ENCODE measurements at places on chromosomes 7 and 10.

DNA sequence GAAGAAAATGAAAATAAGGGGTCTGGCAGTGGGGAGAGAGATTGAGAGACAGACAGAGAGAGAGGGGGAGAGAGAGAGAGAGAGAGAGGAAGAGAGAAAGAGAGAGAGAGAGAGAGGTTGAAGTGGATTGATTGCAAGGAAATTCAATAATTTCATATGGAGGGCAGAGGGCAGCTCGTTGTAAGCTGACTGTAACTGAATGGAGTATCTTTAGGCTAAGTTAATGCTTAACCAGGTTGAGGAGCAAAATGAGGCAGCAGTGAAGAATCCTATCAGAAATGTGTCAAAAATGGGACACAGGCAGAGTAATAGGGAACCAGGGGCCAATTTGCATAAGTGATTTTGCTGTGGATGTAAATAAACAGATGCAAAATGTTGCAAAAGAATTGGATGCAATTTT is 21.0 kb downstream of the BLNK start:
- DNase-seq, result no peak

DNA sequence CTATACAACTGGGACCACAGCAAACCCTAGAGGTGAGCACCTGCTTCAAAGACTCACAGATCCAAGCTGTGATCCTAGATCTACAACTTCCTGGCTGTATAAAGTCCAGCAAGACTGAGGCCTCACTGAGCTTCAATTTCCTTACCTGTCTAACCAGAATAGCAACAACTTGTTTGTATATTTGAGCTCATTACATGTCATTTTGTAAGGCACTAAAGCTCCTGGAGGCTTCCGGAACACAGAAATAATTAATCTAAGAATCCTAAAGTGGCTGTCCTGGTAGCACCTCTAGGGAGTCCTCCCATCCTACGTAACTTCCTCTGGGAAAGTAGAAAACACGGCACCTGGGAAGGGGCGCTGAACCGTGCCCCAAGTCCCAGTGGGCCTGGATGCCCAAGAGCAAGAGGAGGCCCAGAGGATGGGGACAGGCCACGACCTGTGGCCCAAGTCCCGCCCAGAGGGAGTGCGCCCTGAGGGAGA is 39.4 kb downstream of the HK1 start:
- no peak for DNase-seq

- peak; percentile 51 for DNase-seq
Observed at GRCh38 chr7:92448205-92448747, 994 bp downstream of the GATAD1 start.

DNA sequence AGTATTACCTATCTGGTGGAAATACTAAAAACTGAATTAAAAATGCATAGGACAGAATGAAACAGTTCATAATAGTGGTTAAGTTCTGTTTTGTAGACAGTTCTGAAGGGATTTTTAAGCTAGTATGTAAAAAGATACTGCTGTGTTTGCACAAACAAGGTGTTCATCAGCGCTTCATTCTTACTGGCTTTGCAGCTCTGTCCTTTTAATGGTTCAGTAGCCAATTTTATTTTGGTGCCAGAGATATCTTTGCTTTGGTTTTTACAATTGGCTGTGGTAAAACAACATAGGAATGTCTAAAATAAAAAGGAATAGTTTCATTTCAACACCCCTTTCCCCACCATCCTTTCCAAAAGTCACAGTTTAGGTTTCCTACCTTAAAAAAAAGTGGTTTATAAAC is 33.0 kb downstream of the STAM start:
- no peak for DNase-seq

DNA sequence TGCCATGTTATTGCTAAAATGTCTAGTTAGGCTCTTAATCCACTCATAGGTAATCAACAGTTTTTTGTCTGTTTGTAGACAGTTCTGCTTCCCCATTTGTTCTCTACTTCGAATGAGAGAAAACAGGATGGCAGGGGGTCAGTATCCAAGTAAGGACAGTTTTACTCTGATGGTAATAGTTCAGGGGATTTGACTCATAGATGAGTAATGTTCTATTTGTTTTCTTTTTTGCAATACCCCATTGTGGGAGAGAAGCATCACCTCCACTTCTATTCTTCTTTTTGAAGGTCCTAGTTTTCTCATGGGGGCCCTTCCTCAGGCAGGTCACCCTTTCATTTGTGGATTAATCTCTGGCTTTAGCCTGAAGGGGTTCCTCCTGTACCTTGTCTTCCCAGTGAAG is 13.9 kb downstream of the PCLO start:
- no peak for DNase-seq

GRCh38 chr10:2994221-2994961 is 73.0 kb upstream of the PFKP start:
- no peak for DNase-seq

GRCh38 chr7:141737118-141737835 is 881 bp upstream of the SSBP1 start:
- DNase-seq, result no peak

DNA sequence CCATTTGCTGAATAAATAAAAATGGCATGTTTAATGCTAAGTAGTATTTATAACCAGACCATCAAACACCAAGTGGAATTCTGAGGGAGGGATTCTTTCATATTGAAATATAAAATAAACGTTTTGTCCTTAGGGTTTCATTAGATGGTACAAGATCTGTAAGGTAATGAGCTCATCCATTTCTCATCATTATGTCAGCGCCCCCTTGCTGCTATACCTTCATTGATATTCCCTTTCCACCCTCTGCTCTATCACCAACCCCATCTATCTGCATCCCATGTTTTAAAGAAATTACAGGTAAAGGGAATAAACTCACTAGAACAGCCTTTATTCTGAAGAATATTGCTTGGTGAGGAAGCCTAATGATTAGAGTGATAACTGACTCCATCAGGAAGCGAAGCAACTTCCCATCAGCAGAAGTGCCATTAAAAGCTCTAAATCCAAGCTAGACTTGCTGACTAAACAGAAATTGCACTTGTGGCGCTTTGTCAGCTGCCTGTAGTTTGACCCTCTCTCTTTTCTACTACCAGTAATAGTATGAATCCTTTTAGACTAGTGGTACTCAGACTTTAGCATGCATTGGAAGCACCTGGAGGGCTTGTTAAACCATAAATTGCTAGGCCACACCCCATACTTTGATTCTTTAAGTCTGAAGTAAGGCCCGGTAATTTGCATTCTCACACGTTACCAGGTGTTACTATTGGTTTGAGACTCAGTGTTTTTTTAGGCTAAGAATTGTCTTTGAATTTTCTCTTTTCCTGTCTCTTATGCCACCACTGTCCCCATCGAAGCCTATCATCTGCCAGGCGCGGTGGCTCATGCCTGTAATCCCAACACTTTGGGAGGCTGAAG is 27.5 kb downstream of the ADD3 start:
- peak; percentile 34 for DNase-seq

GRCh38 chr10:7274293-7274692 is 136.5 kb downstream of the SFMBT2 start:
- DNase-seq, result no peak

DNA sequence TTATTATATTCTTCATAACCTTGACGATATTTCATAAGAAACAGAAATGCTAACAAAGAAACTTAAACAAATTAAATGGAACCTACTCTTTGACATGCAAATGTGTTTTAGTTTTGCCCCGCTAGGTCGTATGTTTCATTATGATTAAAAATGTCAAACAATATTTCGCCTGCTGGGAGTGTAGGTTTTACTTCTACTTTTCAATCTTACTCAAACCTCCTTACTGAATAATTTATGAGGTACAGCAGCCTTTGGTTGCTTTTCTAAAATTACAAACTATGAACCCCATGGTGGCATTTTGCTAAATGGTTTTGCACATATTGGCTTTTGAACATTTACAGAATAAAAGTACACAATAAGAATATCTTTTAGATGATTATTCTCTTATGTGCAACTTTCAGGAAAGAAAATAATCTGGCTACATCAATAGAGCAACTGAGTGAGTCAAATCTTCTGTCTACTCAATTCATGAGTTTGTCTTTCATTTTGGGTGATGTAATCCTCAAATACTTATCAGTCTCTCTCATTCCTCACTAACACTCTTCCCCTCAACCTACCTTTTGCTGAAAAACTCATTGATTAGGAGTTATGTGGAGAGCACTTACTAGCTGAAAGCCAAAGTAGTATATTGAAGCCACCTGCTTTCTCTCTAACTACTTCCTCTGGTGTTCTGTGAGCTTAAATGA is 1226.4 kb downstream of the XPNPEP1 start:
- no peak for DNase-seq

DNA sequence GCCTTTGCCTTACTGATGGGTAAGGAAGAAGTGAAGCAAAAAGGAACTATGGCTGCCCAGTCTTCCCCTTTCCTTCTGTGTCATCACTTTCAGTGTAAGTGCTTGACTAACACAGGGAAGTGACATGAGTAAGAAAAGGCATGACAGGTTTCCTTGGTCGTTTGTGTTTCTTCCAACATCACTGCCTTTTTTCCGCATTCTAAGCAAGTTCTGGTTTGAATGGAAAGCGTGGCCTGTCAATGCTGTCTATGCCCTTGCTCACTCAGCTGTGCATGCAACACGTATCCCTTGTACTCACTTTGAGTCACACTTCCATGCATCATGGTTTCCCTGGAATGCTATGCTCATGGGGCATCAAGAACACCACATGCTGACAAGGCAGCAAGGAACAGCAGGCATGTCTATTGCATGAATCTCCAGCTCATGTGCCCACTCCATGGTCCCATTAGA is 111.8 kb downstream of the OAT start:
- no peak for DNase-seq

DNA sequence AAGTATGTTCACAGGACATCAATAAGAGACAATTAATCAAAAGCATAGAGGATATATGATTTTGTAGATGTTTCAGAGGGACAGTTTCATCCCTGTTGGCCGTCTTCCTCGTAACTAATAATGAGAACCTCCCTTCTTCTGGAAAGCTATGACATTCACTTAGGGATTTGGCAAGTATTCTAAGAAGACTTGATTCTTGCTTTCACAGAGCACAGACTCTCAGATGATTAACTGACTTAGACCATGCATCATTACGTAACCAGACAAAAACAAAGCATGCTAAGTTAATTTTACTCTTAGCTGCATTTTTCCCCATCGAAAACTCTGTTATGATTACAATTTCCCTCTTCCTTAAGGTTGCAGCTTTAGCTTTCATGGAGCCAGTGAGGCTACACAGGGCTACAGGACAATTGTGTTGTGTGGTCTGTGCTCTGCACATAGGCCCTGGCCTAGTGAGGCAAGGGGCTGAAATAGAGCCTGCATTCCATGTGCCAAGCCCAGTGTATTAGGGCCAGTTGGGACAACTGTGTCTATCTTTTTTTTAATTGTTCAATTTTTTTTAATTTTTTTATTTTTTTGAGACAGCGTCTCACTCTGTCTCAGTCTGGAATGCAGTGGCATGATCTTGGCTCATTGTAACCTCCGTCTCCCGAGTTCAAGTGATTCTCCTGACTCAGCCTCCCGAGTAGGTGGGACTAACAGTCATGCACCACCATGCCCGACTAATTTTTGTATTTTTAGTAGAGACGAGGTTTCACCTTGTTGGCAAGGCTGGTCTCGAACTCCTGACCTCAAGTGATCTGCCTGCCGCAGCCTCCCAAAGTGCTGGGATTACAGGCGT is 105.3 kb downstream of the PLXDC2 start:
- DNase-seq, result no peak

DNA sequence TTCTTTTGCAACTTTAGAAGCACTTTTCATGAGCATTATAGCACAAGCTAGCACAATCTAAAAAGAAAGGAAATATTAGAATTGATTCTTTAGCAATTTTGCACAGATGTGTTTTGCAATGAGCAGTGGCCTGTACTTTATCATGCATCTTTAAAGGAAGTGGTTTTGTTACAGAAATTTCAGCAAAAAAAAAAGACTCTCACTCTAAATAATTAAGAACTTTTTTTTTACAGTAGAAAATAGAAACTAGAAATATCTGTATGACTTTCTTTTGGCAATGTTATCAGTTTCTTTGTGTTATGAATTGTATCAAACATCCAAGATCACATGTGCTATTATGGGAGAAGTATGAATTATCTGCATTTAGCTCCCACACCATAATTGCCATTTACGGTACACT is 195.7 kb upstream of the KLF6 start:
- DNase-seq, result no peak

DNA sequence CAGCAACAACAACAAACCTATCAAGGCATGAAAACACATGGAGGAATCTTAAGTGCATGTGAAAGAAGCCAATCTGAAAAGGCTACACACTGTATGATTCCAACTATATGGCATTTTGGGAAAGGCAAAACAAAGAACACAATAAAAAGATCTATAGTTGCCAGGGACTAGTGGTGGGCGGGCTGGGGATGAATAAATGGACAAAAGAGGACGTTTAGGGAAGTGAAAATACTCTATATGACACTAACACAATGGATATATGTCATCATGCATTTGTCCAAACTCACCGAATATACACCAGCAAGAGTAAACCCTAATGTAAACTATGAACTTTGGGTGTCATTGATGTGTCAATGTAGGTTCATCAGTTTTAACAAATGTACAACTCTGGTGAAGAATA is 89.1 kb downstream of the SEMA3E start:
- no peak for DNase-seq

DNA sequence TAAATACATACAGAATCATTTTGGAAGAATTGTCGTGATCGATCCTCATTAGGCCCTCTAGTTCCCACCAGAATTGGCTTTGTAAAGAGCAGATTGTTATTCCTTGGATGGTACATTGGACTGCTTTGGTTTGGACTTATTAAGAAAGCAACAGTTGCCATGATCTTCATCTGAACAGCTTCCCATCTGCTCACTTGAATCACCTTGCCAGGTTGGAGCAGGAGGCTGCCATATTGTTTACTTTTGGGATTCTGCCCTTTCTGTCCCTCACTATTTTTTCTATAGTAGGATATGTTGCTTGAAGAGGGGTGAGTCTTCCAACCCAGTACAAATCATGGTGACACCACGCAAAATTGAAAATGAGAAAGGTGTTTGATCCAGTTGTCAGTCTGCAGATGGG is 199.6 kb downstream of the TCF7L2 start:
- no peak for DNase-seq
